ENCODE measurements at places on chromosomes 7 and 10.

- no peak for DNase-seq
These were observed 671.3 kb downstream of the SORCS1 start for GRCh38 chr10:106493226-106493625.

GRCh38 chr7:127907110-127908040 lies 123.9 kb downstream of the LRRC4 start:
- DNase-seq = no peak

- DNase-seq = no peak
These were observed 107.6 kb downstream of the PRKAG2 start for GRCh38 chr7:151769188-151769821.

GRCh38 chr10:132417257-132417910 lies 20.4 kb downstream of the PWWP2B start:
- DNase-seq = no peak

- no peak for DNase-seq
These were observed 212.6 kb upstream of the HABP2 start for GRCh38 chr10:113340282-113340681.

GRCh38 chr7:18046601-18047000 lies 19.0 kb upstream of the PRPS1L1 start:
- no peak for DNase-seq

GRCh38 chr10:121268863-121269432 lies 329.3 kb downstream of the FGFR2 start:
- no peak for DNase-seq

GRCh38 chr7:149748076-149748874 lies 25.1 kb downstream of the ZNF467 start:
- no peak for DNase-seq

- DNase-seq = no peak
These were observed 29.9 kb downstream of the ERLIN1 start for GRCh38 chr10:100155936-100156335.

DNA sequence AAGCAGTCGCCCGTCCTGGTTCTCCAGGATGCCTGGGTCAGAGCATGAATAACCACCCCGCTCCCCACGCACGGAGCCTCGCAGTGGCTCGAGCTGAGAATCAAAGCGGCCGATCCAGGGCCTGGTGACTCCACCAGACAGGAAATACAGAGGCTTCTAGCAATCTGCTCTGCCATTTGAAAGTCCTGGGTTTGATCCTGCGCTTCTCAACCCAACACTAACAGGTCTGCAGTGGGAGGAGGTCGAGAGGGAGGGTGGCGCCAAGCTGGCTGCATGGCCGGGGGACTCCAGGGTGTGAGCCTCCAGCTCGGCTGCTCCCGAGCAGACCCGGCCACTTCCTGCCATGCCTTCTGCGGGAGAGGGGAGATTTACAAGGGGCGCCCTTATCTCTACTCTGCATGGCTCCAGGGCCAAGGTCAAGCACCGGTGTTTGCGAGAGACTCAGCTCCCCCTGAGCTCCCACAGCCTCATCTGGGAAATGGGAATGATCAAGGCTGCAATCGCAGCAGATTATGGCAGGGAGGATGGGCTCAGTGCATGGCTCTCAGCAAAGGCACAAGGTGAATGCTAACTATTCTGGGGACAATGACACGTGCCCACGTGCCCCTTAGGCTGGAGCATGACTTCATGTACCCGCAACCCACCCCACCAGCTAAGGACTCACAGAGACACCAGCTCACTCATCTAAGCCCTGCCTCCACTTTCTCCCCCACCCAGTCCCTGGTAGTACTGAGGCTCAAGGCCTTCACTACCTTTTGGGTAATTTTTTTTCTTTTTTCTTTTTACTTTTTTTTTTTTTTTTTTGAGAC lies 73.9 kb upstream of the TNRC18 start:
- DNase-seq = no peak

DNA sequence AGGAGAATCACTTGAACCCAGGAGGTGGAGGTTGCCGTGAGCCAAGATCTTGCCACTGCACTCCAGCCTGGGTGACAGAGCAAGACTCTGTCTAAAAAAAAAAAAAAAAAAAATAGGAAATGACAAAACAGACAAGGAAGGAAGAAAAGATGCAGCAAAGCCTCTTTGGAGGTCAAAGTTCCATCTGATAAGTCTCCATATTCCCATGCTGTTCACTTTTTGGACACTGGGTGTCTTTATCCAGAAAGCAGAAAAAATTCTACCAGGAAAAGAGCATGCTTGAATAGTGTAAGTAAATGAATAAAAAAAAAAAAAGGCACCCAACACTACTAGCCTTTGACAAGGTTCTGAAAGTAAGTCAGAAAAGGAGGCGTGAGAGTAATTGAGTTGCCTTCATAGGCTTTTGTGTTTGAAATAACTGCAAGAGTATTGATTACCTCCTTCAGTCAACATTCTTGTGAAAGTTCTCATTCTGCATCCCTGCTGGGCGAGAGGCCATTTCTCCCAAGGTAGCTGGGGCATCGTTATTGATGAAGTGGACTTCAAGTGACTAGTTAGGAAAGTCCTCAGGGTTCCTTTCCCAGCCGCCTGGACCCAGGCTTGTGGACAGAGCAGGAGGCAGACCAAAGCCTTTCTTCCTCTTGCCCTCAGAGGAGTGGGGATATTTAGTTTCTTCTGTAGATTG lies 133.3 kb upstream of the KIF5B start:
- no peak for DNase-seq

DNA sequence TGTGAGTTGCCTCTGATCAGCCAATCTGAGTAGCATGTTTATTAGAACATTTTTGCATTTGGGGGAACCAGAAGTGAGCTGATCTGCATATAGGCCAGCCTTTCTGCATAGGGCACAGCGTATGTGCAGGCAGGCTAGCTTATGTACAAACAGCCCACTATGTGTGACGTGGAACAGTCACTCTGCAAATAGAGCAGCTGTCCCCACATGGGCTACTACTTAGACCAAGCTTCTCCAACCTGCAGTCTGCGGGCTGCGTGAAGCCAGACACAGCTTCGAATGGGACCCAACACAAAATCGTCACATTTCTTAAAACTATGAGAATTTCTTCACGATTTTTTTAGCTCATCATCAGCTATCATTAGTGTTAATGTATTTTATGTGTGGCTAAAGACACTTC lies 134.1 kb upstream of the FAM20C start:
- DNase-seq = no peak

DNA sequence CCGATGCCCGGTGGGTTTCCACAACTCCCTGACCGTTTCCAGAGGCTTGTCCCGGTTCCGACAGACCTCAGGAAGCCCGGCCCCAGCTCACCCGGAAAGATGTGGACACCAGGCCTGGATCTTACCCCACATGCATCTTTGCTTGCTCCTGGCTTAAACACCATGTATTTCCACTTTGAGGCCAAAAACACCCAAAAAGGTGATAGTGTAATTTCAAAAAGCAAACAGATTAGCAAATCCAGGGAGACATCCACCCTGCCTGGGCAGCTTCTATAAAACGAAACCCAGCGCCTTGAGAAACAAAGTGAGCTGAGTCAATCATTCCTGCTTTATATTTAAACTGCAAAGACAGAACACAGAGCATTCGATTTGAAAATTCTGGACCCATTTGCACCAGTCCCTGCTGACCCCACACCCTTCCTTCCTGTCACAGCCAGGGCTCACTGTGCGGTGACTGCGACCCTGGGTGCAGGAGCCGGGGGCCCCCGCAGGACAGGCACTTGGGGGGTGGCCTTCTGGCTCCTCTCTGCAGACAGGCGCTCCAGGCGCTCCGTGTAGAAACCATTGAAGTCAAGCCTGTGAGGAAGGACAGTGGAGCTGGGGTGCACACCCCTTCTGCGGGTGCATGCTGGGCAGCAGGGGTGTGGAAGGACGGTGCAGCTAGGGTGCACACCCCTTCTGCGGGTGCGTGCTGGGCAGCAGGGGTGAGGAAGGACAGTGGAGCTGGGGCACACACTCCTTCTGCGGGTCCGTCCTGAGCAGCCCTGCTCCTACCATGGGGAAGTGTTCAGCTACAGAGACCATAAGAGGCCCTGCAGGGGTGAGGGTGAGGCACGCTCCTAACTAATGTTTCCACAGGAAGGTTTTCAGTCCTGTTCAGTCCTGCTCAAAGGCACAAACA lies 2.9 kb upstream of the ADAM8 start:
- DNase-seq = no peak

DNA sequence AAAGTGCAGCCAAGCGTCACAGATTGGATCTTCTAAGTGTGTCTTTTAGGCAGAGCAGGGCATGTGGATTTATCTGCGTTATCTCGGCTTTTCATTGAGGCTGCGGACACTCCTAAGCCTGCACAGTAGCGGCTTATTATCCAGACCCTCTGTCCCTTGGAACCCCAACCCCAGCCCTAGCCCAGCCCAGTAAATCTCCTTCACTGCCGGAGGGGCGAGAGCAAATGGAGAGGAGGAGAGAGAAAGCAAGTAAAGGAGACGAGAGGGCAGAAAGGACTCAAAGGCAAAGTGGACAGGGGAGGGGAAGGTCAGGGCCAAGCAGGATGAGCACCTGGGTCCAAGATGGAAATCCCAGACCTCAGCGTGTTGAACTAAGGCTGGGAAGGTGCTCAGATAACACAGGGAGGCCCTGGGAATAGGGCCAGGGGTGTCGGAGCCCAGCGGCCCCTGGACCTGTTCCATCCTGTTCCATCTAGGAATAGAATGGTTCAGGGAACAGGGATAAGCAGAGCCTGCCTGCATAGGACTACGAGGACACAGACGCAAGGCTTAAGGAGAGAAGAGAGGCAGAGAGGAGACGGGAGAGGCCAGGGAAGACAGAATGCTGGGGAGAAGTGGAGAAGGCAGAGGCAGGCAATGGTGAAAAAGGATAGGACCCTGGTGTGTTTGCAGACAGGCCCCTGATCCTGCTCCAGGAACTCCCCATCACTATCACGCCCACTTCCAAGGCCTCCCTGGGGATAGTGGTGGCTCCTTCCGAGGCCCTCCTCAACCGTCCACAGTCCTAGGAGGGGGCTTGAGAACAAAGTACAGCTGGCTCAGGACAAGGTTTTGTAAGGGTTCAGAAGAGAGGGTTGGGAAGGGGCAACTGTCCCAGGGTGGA lies 99.6 kb downstream of the CHST15 start:
- no peak for DNase-seq

DNA sequence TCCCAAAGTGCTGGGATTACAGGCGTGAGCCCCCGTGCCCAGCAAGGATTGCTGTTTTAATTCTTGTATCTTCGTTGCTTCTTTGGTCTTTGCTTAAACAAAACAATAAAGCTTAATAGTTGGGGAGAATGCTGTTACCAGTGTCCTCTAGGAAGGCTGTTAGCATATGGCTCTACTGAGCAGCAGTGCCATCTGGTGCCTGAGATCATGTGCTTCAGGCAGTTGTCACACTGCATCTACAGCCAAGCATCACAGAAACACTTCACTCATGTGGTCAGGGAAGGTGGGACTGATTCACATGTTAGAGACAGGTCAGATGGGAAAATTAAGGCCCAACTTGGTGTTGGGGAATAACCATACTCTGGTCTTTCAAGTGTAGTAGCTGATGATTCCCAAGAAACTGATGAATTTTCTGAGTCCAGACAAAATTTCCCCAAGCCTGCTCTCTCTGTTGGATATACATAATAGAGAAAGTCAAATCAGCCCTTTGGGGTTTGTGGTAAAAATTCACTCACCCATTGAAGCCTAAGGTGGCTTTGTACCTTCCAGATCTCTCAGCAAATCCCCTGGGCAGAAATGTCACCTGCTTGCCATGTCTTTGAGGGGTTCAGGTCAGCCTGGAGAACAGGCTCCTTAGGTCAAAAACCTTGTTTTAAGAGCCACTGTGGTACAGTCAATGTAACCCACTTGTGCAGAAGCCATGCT lies 28.4 kb downstream of the UBE2D4 start:
- DNase-seq = no peak

DNA sequence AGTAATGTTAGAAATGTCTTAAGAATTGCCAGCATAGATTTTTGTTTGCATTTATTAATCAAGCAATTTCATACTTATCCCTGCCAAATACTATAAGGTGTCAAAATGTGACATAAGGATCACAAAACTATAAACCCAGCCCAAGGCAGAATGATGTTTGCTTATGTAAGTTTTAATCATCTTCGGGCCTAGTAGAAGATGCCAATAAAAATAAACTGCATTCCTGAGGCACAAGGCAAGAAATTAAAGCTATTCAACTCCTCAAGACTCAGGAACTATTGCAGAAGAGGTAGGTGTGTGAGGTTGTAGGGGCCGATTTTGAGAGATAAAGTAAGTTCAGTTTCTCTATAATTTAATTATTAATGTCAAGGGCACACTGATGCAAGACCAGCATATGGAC lies 189.4 kb upstream of the AHR start:
- no peak for DNase-seq

DNA sequence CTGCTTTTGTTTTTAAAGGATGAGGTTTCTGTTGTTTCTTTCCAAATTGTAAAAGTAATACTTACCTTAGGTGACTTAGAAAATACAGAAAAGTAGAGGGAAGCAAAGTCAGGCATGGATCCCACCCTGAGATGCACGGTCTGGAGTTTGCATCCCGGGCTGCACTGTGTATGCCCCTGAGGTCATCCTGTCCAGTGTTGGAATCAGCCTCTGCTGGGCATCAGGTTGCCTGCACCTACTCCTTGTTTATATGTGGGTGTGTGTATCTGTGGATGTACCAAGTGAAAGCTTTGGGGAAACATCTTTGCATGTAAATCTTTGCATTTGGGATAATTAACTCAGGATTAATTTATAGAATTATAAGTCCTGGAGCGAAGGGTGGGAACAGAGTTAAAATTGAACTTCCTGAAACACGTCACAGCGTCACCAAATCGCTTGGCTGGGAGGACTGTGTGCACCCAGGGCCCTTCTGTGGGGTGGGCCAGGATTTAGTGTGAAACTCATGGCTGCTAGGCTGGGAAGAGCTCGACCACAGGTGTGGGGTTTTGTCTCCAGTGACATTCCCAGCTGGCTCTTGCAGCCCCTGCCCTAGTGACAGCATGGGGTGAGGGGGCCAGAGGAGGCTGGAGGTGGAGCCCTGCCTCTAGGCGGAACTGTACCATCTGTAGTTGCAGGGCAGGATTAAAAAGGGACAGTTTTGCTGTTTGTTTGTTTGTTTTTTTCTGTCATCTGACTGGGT lies 27.9 kb downstream of the GTF2IRD1 start:
- no peak for DNase-seq

GRCh38 chr7:8259586-8260222 lies 2.3 kb downstream of the ICA1 start:
- DNase-seq = no peak

Data from stimulated activated CD4-positive, alpha-beta T cell treated with anti-CD3 and anti-CD28 coated beads, Interleukin-15, amount 100 ng/mL, for 1 hour (primary cell).